Stimulated activated CD4-positive, alpha-beta T cell treated with anti-CD3 and anti-CD28 coated beads, Interleukin-2, amount 100 ng/mL, for 48 hours (primary cell): ENCODE measurements at places on chromosomes 3 and 15.

GRCh38 chr3:81788044-81788443, 26.6 kb upstream of the GBE1 start:
- DNase-seq, result no peak

DNA sequence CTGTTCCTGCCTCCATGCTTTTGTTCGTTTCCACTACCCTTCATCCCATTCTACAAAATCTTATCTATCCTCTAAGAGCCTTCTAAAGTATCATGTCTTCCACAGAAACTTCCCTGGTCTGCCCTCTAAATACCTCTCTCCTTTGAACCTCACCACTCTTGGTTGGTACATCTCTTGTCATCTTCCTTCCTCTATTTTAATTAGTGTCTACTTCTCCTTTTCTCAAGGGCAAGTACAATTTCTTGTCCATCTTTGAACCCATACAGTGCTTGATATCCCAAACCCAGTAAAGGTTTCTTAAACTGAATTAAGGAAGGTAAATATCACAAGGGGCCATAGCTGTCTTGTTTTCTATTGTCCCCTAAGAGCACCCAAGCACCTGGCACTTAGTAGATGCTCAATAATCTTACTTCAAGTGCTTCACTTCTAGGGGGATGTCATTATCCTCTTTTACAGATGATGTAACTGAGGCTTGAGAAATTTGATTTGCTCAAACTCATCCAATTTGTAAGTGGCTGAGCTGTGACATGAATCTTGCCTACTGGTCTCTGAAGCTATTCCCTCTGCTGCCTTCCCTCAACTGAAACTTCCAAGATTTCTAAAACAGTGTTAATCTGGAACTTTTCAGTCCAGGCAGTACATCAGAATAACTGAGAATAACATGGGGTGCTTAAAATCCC, 2.6 kb upstream of the DAPK2 start:
- no peak for DNase-seq

- no peak for DNase-seq
Measured at GRCh38 chr3:49868862-49869466, 742 bp downstream of the CAMKV start.

DNA sequence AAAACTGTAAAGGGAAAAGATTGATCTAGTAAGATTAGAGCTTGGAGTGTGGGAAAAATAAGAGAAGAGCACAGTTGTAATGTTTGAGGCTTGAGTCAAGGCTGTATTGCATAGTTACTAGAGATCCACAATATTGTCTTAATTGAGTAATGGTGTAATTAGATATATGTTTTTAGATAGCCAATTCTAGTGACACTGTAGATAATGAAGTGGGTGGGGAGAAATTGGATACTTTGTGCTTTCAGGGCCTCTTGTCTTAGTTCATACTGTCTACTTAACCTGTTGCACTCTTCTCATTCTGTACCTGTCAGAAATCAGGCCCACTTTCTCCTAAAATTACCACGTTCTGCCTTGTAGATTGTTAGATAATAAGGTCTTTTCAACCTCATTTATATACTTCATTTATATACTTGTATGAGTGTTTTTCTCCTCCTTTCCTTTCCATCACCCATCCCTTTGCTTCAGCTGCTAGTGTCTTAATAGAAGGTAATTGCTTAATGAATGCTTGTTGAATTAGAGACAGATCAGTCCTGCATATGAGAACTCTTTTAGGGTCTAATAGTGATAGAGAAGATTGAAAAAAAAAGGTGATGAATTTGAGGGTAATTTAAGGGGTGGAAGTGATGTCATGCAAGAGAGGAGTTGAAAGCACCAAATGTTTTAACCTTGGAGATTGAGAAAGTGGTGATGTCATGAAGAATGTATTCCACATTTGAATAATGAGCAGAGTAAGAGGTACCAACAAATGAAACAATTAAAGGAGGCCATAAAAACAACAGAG, 32.0 kb downstream of the PIK3CA start:
- no peak for DNase-seq

- no peak for DNase-seq
Measured at GRCh38 chr3:131396170-131396569, 14.6 kb downstream of the NUDT16 start.

DNA sequence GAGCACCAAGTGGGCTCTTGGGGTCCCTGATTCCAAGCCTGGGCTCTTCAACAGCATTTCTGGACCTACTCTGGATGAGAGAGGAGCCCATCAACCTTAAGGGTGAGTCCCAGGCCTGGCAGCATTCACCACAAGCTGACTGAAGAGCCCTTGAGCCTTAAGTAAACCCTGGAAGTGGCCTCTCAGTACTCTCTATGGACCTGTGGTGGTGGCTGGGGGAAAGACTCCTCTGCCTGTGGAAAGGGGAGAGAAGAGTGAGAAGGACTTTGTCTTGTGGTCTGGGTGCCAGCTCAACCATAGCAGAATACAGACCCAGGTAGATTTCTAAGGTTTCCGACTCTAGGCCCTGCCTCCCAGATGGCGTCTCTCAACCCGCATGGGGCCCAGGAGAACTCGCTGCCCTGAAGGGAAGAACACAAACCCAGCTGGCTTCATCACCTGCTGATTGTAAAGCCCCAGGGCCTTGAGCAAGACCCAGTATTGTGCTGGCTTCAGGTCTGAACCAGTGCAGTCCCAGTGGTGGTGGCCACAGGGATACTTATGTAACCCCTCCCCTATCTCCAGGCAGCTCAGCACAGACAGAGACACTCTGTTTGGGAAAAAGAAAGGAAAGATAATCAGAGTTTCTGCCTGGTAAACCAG, 71.4 kb downstream of the TFDP2 start:
- DNase-seq, result no peak

DNA sequence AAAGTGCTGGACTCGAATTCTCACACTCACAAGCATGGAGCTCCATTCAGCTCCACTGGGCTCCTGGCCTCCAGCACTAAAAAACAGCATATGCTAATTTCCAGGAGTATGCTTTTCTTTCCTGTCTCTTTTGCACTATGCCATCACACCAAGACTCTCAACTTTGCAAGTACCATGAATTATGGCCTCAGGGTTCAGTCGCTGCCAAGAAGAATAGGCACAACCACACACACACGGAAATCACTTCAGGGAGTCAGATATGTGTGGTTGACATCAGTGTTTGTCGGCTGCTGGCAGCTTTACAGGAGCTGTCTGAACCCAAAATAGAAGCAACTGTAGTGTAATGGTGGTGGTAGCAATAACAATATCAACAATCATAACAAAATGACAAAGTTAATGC, 305.0 kb upstream of the SLCO3A1 start:
- no peak for DNase-seq

- no peak for DNase-seq
Measured at GRCh38 chr15:57376696-57377477, 582 bp downstream of the CGNL1 start.

GRCh38 chr15:42918047-42918446, 2.5 kb downstream of the TTBK2 start:
- DNase-seq, result no peak

DNA sequence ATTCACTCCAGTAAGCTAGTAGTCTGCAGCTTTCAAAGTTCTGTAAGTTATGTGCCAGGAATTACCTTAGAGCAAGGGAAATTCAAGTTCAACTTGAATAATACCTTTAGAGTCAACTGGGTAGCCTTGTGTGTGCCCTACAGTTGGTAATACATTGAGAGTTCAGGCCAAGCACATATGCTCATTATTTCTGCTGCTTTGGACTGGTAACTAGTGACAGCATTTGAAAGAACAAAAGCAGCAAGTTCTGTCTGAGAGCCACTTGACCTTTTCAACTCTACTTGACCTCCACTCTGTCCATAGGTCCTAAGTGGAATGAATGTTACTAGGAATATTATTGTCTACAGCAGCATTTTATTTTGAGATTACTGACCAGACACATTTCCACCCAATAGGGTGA, 723.5 kb downstream of the NLGN1 start:
- DNase-seq, result no peak

DNA sequence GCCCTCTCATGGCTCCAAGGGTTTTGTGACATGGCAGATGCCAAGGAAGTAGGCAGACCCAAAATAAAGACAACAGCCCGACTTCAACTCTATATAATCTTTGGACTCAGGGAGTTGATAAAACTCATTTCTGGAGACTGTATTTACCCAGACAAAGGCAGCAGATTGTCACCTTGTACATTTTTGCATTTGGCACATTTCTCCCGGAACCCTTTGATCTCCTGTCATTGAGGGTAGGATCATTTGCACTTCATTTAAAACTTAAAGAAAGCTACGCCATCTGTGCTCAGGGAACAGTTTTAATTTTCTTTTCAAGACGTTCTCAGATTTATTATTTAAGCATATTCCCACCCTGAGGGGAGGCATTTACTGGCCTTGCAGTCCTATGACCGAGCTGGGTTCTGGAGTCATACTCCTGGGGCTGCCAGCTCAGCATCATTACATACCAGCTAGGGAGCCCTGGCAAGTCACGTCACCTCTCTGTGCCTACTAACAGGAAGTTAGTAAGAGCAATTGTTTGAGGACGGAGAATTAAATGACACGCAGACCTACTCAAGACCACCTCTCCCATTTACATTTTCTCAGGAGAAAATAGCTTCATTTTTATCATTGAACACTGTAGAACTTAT, 5.9 kb downstream of the CDCP1 start:
- DNase-seq, result no peak
